ENCODE measurements at places on chromosomes 5 and 9. TPM values are rescaled to one million over a fixed set of nuclear protein-coding genes. Genes with fewer than 3 reads are reported as not detected.

Gene SMIM27
- 13.0 TPM for polyA plus RNA-seq

- DNase-seq, result no peak
Measured at GRCh38 chr9:9750719-9751118, 862.1 kb downstream of the PTPRD start.

DNA sequence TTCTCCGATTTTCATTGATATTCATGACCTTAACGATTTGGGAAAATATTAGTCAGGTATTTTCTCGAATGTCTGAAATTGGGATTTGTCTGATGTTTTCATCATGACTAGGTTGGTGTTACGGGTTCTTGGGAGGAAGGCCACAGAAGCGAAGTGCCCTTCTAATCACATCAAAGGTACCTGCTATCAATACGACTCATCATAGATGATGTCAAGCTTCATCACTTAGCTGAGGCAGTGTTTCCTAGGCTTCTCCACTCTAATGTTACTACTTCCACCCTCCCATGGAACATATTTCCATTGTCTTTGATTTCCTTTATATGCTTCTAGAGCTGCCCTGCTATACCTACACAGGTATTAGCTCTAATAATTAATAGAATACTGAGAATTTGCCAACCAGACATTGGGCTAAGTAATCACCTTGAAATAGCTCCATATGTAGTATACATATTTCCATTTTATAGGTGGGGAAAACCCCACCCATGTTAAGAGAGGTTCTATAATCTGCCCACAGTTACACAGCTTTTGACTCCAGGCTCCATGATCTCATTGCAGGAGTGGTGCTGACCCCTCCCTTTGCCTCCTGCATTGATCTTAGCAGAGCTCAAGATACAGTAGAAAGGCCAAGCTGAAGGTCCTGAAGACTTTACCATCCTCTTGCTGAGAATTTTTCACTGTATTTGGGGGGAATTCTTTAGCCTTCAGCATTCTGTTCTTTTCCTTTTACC lies 238.6 kb upstream of the ADAMTSL1 start:
- no peak for DNase-seq

GRCh38 chr9:106860721-106861639 lies 2.0 kb upstream of the ZNF462 start:
- no peak for DNase-seq

GRCh38 chr5:127930311-127930710 lies 153.3 kb upstream of the SLC12A2 start:
- DNase-seq, result no peak

Data from left lung (tissue), 14 donors.